ENCODE measurements at places on chromosomes 6 and 20.
A peak's percentile ranks its signal among the peaks of the same experiment; 100 is the strongest.

DNA sequence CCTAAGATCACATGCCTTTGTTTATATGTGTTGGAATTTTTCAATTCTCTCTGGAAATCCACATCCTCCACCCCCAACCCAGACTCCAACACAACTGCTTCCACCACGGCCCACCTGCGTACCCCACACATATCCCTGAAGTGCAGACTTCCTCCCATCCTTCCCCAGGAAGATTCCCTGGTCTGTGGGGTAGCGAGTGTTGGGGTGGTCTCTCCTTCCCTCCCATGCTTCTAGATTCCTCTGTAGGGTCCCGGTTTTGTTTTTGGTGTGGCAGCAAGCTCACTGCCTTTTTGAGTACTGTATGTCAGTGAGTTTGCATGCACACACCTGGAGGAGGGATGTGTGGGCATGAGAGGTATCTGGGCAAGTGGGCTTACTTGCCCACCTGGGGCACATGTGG lies 127.6 kb downstream of the MRPL14 start:
- DNase-seq, result no peak

GRCh38 chr20:62159839-62160238 lies 16.3 kb downstream of the SS18L1 start:
- DNase-seq, result peak; percentile 7

DNA sequence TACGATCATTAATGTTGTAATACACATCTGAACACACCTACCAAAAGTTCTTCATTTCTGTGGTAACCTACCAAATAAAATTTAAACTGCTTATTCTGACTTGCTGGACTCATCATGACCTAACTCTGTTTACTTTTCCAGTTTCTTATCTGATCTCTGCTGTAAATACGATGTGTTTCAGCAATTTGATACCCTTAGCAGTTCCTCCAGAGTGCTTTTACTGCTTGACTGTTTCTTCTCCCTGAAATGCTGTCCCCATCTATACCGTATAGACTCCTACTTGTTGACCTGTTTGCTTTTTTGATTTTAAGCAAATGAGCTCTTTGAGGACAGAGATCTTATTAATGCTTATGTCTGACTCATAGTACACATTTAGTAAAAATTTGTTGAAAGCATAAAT lies 119.5 kb downstream of the SCAF8 start:
- no peak for DNase-seq

- DNase-seq, result no peak
Observed at GRCh38 chr6:53032849-53033248, 32.4 kb upstream of the FBXO9 start.

- DNase-seq, result no peak
Observed at GRCh38 chr20:57698116-57698866, 11.5 kb downstream of the PMEPA1 start.

DNA sequence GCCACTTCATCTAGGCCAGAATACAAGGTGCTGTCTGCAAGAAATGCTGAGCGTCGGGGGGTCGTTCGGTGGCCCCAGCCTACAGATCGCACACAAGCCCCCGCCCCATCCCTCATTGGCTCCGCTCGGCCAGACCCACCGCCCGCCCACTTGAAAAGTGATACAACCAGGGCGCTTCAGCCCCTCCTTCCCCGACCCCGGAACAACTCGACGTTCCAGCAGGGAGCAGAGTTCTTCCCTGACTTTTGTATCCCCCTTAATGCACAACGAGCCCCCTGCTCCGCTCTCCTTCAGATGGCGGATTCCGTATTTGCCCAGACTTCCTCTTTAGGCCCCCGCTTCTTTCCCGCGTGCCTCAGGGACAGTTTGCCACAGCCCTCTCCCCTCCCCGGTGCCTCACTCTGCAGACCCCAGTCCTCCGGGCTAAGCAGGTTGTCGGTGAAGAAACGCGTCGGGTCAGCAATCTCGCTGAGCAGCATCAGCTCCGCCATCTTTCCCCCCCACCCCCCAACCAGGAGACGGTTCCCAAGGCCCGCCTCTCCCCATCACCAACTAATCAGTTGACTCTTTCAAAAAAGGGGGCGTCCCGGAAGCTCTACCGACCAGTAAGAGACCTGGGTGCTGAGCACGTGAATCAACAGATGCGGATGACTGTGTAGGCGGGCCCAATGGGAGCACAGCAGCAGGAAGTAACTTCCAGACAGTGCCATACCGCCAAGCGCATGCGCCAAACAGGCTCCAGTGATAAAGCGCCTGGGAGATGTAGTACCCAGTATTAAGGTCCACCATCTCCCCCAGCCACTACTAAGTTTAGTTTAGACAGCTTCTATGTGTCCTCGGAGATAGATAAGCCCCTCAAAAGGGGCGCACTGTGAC lies at the start of gene ATF6B:
Gene ATF6B, minus strand, starts transcription at position 530 of the 876 bp plus-strand sequence. Its CDS starts 39 bp downstream, at position 491.
- DNase-seq, result peak; percentile 99

- DNase-seq, result no peak
Observed at GRCh38 chr6:21738180-21739094, 144.9 kb downstream of the SOX4 start.

DNA sequence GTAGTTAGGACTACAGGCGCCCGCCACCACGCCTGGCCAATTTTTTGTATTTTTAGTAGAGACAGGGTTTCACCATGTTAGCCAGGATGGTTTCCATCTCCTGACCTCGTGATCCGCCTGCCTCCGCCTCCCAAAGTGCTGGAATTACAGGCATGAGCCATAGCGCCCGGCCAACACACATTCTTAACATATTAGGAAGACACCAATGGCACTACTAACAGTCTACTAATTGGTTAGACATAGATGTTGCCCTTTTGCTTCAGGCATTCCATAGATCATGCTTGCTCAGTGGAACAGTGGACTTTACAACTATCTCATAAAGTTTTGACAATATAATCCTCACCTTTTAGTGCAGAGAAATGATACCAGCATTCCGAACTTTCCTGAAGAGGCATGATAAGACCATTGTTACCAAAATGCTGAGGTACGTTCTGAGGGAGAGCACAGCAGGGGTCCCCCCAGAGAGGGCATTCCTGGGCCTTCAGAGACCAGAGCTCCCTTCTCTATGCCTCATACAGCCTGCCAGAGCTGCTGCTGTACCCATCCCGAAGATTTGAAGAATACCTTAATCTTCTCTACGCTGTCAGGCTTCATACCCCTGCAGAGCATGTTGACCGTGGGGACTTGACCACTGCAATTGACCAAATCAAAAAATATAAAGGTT lies 89.4 kb downstream of the ECT2L start:
- no peak for DNase-seq

GRCh38 chr20:14829906-14830305 lies 492.5 kb upstream of the FLRT3 start:
- no peak for DNase-seq

GRCh38 chr20:46293084-46293483 lies 15.2 kb downstream of the CDH22 start:
- DNase-seq, result no peak

GRCh38 chr6:3561725-3562124 lies 104.9 kb upstream of the SLC22A23 start:
- DNase-seq, result no peak

DNA sequence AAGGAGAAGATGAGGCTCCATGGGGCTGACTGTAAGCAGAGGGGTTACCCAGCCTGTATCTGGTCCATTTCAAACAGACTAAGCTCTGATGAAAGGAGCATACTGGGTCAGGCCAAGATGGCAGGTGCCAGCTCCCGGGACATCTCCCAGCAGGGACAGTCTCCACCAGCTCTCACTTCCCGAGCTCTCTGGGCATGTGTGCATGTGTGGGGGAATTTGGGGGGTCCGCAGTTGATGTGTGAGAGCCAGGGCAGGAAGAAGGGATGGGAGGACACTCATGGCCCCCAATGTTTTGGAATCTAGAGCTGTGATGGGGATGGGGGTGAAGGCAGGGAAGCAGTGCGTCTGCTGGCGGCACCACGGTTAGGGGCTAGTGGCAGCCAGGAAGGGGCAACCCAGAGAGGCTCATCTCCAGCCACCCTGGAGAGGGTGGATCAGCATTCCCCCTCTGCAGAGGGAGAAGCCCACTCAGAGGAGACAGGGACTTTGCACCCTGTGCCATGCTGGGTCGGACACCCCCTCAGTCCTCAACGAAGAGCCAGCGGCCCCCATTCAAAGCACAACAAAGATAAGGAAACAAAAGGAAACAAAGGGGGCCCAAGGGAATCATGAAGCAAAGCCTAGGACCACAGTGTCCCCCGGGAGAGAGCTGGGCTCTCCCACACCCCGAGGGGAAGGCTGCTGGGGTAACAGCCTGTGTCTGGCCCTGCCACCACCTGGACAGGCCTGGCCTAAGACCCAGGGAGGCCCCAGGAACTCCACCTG lies 52.4 kb downstream of the DSTN start:
- DNase-seq, result no peak

- no peak for DNase-seq
Observed at GRCh38 chr20:37893566-37894241, 9.2 kb upstream of the VSTM2L start.

GRCh38 chr6:79404261-79404660 lies 133.0 kb downstream of the LCA5 start:
- DNase-seq, result no peak

DNA sequence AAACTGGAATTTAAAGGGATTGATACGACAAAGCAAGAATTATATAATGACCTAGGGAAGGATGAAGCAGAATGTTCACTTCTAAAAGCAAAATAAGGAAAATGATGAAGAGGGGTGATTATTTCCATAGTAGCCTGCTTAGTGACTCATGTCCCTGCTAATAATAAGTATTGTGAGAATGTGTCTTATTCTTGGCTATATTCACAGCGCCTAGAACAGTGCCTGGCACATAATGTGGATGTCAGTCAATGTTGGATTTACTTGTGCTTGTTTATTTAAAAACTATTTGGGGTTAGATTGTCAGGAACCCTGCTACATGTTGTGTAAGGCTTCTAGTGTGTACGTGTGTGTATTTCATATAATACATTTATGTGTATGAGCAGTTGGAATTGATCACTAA lies 85.1 kb downstream of the ZFAND3 start:
- no peak for DNase-seq

Measured in CD4-positive, alpha-beta T cell treated with Interleukin-12 subunit alpha and Interleukin-12 subunit beta, for 1 hour (primary cell).